ENCODE measurements at places on chromosomes 2 and 18.

DNA sequence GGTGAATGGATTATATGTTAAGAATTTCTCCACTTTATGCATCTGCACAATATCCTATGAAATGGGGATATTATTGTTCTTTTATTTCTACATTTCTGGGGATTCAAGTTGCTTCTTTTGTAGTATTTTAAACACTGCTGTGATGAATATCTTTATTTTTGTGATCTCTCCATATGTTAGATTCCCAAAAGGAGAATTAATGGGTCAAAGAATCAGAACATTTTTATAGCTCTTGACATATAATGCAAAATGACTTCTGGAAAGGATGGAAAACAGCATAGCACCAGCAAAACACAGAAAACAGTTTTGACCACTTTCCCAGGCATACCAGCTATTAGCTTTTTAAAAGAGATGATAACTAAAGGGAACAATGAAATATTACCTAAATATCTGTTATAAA lies 135.5 kb downstream of the NCKAP5 start:
- no peak for DNase-seq

DNA sequence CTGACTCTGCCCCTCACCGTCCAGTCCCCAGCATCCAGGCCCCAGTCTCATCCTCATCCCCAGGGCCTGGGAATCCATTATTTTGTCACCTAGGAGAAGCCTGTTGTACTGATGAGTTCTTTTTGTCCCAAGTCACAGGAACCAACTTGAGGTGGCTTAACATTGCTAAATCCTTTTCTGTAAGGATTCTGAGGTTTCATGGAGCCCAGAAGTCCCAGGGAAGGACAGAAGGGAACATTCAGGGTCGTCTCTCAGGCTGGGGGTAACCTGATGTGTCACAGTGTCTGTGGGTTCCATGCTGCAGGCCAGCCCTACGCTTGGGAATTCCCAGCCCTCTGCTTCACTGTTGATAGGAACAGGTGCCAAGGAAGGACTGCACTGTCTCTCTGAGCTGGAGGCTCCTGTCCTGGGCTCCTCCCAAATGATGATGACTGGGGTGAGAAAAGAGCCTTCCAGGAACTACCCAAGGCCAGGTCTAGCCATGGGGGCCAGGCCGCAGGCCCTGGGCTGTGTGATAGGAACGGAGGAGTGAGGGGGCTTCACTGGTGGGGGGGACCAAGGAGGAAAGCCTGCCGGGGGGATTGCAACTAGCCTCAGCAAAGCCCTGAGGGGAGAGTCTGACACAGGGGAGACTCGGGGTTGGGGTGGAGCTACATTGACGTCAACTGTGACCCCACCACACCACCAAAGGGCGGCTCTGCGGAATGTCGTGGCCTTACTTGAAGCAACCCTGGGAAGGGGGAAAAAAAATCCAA lies 145.7 kb downstream of the SMAD7 start:
- no peak for DNase-seq

DNA sequence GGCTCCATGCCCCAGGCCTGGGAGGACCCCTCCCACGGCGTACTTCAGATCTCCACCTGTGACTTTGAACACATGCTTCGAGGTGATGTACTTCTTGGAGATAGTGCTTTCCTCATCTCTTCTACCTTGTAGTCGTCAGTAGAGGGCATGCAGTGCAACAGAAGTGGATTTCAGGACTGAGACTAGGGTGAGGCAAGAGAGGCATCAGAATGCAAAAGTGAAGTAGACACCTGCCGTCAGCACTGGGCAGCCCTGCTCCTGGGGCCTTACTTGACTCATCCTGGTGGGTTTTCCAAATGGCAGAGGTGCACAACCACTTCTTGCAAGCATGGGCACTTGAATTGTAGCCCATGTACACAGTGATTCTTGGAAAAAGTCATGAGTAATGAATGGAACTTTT lies 258.8 kb downstream of the NEDD4L start:
- DNase-seq: no peak

GRCh38 chr2:65930259-65930658 lies 497.9 kb upstream of the SPRED2 start:
- DNase-seq: no peak

GRCh38 chr2:135840601-135841000 lies 3.6 kb upstream of the LCT start:
- no peak for DNase-seq

GRCh38 chr2:14524803-14525080 lies 107.8 kb upstream of the LRATD1 start:
- no peak for DNase-seq

DNA sequence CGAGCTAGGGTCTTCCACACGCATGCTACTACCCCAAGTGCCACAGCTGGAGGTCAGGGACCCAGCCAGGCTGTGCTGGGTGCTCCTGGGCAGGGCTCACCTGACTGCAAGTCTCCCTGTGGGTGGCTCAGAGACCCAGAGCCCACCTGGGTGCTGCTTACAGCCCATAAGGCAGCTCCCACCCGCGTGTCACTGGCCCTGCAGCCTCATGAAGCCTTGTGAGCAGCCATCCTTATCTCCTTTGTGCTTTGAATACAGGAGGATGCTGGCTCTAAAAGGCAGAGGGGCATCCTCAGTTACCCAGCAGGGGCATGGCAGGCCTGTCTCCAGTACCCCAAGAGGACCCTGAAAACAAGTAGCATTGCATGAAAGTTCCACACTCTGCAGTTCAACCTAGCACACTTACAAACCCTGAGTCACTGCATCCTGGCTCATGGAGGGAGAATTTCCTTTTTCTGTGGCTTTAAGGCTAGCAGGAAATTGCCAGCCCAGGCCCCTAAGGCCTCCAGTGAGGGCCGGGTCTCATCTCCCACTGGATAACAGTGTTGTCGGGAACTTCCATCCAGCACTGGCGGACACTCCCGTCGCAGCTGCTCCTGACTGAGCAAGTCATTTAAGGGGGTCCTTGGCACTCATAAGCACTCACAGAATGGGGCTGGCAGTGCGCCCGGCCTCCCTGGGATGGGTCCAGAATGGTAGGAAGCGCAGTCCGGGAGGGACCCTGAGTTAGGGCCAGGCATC lies 137.1 kb downstream of the RPIA start:
- no peak for DNase-seq

DNA sequence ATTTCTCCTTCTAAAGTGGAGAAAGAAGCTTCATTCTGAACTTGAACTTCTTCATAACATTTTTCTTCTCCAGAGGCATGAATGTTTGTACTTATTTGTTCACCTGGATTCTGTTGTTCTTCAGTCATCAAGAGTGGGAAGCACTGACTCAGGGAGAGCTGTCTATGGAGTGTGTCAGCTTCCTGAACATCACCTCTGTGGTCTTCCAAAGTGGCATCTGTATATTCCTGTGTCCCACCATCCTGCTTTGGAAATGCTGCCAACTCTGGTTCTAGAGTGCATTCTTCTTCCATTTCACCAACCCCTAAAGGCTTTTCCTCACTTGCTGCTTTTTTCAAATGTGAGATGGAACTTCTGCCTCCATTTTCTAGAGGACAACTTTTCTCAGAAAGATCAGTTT lies 59.5 kb downstream of the TTN start:
- no peak for DNase-seq

DNA sequence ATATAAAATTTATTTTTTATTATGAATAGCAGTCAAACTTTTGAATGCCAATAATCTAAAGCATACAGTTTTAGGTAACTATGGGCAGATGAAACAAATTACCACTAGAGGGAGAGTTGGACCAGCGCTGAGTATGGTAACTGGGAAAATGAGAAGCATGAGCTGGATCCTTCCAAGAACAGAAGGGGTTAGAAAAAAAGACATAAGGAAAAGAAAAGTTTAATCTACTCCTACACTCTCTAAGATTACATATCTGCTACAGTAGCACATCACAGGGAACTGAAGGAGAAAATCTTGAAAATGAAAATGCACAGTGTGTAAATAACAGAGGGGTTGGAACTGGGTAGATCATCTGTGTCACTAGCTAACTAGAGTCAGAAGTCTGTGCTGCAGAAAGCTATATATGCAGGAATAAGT lies 15.5 kb downstream of the REG3G start:
- no peak for DNase-seq

- no peak for DNase-seq
Observed at GRCh38 chr2:51490576-51491234, 458.8 kb upstream of the NRXN1 start.

- no peak for DNase-seq
Observed at GRCh38 chr2:235116885-235117492, 165.2 kb downstream of the SH3BP4 start.

DNA sequence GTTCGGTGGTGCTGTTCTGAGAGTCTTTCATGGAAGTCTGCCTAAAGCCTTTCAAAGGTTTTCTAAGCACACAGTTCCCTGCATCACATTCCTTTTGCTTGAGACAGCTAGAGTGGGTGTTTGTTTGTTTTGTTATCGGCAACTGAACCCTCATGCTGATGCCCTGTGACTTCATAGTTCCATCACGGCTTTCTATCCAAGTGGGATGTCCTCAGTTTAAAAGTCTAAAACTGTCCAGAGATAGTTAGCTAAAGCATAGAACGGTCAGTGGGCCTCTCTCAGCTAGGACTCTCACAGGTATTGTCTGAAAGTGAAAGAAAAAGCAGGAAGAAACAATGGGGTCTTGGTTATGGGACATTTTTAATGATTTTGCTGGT lies 337.3 kb downstream of the OSR1 start:
- DNase-seq: no peak

GRCh38 chr18:7617738-7618422 lies 50.8 kb downstream of the PTPRM start:
- no peak for DNase-seq

- DNase-seq: no peak
Observed at GRCh38 chr2:145682546-145683157, 1162.7 kb upstream of the ZEB2 start.

DNA sequence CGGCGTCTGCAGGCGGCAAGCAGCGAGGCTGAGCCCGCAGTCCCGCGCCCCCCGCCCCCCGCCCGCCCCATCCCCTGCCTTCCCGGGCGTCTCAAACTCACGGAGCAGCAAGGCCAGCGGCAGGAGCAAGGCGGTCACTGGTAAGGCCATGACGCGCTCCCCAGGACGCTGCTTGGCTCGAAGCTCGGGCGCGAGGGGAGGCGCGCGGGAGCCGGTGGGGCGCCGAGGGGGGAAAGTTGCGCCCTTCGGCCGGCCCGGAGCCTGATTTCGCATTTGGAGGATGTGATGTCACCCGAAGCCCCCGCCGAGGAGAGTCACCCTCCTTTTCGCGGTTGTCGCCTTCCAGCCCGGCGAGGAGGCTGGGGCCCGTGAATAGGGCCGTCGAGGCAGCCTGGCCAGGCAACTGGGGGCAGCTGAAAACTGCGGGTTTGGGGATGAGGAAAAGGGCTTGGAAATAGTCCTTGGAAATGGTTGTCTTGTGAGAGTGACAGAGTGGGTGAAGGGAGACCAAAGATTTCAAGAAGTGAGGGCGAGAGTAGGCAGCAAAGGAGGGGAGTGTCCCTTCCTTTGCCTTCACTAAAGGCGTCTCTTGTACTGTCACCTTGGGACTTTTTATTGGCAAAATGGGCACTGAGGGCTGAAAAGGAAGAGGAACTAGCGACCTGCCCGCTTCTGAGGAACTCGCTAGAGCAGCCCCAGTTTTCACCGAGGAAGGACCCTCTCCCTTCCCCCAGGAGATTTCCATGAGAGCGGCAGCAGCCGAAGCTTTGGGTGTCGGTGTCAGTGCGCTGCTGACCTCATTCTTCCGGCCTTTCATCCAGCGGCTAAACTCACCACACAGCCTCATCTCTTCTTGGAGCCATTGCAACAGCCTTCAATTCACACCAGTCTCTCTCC lies at the start of gene CD8A:
Gene CD8A, minus strand, starts transcription at position 238 of the 897 bp plus-strand sequence. Its CDS starts 88 bp downstream, at position 150.
- DNase-seq: no peak

DNA sequence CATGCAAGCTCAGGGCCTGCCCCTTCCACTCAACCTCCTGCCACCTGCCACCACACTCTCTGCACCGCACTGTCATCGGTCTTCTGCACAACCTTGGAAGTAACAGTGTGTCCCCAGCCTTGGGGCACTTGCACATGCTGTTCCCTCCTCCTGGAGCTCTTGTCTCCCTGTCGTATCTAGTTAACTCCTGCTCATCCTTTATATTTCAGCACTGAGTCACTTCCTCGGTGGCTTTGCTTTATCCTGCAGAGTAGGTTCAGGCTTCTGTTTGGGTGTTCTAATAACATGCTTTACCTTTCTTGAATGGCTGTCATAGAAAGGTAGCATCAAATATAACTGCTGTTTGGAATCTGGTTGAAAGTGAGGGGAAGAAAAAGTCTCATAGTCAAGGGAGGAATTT lies 25.3 kb downstream of the PAX8 start:
- DNase-seq: no peak

DNA sequence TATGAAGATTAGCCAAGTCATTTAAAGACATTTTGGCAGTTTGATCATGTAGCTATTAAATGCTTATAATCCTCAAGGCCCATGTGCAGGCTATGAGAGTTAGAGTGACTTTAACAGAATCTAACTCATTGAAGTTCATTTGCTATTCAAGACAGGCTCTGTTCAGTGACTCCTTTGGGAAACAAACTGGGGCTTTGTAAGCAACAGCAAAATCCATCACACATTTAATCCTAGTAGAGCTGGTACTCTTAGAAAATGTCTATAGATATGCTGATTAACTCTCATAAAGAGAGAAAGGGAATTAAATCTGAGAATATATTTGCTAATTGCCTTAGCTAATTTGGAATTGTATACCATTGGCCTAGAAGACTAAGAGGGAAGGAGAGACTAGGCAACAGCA lies 182.8 kb upstream of the SESTD1 start:
- no peak for DNase-seq

DNA sequence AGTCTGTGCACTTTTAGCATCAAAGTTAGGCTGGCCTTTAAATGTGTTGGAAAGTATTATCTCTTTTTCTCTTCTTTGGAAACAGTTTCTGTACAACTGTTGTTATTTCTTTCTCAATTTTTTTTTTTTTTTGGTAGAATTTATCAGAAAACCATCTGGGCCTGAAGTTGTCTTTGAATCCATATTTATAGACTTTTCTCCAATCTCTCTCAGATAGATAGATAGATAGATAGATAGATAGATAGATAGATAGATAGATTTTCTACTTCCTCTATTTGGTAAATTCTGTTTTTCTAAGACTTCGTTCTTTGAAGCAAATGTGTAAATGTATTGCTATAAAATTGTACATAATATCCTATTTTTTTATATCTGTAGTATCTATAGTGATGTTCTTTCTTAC lies 17.5 kb downstream of the DNAJC10 start:
- DNase-seq: no peak

GRCh38 chr2:23002234-23002633 lies 382.7 kb upstream of the KLHL29 start:
- no peak for DNase-seq

DNA sequence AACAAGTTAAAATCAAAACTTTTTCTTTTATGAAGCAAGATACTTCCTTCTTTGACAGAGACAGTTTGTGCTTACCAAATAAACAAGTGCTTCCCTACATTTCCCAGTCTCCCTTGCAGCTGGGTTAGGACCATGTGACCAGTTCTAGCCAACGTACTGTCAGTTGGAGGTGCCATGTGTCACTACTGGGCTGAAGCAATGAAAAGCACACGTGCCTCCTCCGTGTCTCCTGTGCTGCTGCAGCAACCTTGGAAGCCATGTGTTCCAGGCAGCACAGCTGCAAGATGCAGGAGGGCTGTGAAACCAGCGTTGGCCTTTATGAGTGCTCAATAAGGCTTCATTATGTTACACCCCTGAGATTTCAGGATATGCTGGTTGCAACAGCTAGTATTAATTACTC lies 93.2 kb downstream of the DHRS9 start:
- no peak for DNase-seq
